ENCODE measurements at places on chromosomes 7 and 10.

GRCh38 chr10:125694883-125695282 is 11.9 kb upstream of the TEX36 start:
- DNase-seq = no peak

DNA sequence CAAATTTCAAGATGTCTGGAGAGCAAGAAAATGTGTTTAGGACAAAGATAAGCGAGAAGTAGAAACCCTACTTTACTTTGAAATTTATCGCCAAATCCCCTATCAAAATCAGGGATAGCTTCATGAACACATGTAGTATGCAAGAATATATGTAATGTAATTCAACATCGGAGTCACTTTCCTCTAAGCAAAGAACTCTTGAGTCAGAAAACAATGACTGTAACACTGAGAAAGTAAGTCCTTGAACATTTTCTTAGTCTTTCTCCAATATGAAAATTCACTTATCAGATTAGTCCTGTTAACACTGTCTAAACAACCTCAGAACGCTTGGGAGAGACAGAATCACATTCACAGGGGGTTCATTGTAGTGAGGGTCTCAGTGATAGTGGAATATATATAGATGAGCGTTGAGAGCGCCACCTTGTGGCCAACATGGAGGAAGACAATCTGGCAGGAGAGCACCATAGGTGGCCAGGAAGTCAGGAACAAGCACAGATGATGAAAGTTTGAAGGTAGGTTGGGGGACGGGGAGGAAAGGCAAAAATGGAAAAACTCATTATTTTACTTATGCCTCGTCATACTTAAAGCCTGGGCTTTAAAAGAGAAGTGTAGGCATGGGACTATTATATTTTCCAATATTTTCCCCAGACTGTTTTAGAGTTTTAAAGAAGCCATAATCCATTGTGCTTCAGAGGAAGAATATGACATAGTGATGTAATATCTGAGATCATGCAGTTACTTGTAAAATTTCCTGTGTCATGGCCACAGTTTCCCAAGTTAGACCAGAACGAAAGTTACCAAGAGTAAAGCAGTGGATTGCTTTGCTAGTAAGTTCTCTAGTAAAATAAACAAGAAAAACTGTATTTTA is 115.5 kb upstream of the GNAI1 start:
- DNase-seq = peak; percentile 56

- no peak for DNase-seq
Observed at GRCh38 chr7:148581624-148582023, 8.9 kb upstream of the C7orf33 start.

GRCh38 chr10:131205556-131205955 is 106.0 kb downstream of the TCERG1L start:
- no peak for DNase-seq

DNA sequence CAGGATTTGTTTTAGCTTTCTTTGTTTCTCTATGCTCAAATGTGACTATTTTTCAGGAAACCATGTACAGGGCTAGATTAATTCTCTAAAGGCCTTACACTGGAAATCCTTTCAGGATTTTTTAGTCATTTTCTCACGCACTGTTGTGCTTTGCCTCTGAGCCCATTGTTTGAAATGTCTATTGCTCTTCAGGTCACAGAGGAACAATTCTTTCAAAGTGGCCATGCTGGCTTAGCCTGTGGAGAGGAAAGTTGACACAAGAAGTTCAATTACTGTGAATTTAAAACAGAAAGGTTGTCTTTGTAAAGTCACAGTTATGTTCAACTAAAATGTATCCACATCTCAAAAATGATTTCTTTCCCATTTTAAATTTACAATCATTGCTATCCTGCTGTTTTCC is 1071.7 kb upstream of the POT1 start:
- DNase-seq = no peak

DNA sequence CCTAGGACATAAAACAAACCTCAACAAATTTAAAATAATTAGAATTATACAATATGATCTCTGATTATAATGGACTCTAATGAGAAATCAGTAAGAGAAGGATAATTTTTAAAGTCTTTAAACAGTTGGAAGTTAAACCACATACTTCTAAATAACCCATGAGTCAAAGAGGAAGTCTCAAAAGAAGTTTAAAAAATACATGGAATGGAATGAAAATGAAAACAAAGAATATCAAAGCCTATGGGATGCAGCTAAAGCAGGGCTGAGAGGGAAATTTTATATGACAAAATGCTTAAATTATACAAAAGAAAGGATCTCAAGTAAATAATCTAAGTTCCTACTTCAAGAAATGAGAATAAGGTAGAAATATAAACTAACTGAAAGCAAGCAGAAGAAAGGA is 460.5 kb downstream of the RPS24 start:
- DNase-seq = no peak

DNA sequence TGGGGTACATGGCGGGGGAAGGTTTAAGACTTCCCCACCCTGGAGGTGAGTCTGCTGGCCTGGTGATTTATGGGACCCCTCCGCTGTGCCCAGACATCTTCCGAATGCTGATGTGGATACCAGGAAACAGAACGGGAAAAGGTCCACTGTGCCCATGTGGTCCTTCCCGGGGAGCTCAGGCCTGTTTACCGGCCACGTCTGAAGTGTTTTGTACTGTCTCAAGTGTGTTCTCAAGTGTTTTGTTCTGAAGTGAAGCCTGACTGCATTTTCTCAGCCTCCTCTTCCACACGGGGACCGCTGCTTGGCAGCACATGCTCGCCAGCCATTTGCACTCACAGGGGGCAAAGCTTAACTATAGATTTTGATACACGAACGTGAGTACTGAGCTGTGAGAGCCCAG is 127.2 kb downstream of the TEX36 start:
- DNase-seq = no peak

DNA sequence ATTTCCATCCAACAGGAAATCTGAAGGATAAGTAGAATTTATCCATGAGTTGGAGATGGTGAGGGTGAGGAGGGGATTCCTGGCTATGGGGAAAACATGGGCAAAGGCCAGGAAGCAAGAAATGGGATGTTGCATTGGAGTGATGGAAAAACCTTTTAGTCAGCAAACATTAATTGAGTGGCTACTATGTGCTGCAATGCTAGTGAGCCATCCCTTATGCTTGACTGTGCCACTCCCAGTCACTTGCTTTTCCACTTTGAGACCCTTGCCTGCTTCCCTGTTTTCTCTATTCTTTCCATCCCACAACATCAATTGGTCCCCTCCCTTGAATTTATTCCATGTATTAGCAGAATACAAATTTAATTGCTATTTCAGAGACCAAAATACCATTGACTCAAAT is 252.7 kb upstream of the HABP2 start:
- DNase-seq = no peak

- no peak for DNase-seq
Observed at GRCh38 chr7:55381189-55381588, 16.1 kb downstream of the LANCL2 start.

DNA sequence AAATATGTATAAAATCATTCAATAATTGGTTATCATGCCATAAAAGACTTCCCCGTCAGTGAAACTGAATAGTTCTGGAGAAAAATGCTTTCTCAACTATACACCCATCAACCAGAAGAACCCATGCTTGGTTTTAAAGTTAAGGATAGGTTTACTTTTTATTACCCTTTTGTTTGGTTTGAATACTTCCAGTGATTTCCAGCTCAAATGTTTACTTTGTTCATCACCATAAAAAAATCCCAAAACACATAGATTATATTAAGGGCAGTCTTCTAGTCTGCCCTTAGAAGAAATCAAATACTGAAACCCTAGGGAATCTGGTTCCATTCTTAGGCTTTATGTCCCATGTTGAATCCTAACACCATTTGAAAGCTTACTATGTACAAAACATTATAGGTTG is 49.2 kb downstream of the PTTG1IP2 start:
- no peak for DNase-seq

DNA sequence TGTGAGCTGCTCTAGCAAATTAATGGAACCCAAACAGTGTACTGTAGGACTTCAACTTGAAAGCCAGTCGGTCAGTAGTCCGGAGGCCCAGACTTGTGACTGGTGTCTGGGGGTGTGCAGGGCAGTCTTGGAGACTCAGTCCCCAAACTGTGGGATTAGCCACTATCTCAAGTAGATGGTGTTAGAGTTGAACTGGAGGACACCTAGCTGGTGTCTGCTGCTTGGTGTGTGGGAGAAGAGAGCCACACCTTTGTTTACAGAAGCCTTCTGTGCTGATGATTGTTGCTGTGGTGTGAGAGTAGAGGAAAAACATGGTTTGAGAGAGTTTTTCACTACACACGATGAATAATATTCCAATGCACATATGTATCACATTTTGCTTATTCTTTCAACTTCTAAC is 47.4 kb downstream of the CUL2 start:
- no peak for DNase-seq

GRCh38 chr10:131866673-131867072 is 34.1 kb upstream of the PPP2R2D start:
- no peak for DNase-seq

GRCh38 chr7:6504996-6505395 is 46.3 kb downstream of the GRID2IP start:
- DNase-seq = no peak

GRCh38 chr7:30995536-30995935 is 31.8 kb downstream of the GHRHR start:
- DNase-seq = no peak

DNA sequence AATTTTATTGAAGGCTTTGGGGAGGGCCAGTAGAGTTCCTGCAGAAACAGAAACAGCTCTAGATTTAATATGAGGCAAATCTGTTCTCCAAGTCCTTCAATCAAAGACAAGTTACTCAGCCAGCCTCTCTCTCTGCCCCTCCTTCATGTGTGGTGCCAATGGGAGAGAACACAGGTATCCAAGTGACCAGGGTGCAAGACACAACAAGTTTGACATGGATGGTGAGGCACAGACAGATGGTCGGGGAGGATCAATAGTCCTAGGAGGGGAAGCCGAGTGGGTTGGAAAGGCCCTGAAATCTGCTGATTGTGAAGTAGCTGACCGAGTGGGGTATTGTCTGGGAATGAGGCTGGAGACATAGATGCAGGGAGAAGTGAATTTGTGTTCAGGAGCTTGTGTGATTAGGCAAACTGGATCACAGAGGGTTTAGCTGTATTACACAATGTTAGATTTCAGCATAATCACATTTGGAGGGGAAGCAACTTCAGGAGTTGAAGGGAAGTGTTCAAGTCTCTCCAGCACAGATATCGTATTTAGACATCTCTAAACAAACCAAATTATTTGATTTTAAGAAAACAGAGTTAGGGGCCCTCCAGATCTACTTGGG is 1.5 kb downstream of the GIMAP1 start:
- no peak for DNase-seq

GRCh38 chr10:72104472-72105097 is 16.2 kb upstream of the SPOCK2 start:
- no peak for DNase-seq

GRCh38 chr10:90947030-90947960 is 26.4 kb upstream of the ANKRD1 start:
- DNase-seq = peak; percentile 8

DNA sequence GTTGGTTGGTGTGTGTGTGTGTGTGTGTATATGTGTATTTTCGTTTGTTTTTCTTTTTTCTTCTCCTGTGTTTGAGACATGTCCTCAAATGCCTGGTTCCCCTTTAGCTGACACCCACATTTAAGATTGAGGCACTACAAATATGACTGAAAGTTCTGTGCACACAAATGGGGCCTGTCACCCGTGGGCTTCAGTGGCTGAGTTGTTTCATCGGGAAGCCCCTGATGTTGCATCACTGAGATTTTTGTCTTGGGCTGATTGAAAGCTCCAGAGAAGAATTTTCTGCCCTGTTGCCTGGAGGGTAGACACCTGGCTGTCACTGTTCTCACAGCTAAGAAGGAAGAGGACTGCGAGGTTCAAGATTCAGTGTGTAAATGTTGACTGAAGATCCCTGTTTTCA is 283.8 kb upstream of the C7orf33 start:
- no peak for DNase-seq

DNA sequence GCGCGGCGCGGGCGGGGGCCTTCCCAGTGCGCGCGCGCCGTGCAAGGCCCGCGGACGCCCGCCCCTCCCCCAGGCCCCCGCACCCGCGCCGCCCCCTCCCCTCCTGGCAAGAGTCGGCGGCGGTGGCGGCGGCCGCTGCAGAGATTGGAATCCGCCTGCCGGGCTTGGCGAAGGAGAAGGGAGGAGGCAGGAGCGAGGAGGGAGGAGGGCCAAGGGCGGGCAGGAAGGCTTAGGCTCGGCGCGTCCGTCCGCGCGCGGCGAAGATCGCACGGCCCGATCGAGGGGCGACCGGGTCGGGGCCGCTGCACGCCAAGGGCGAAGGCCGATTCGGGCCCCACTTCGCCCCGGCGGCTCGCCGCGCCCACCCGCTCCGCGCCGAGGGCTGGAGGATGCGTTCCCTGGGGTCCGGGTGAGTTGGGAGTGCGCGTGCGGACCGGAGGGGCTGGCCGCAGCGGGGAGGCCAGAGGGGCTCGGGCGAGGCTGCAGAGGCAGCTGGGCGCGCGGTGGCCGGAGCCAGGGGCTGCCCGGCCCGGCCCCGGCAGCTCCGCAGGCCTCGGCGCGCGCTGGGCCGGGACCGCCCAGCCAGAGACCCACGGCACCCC is at the start of gene BMPR1A:
BMPR1A (plus strand) TSS at position 109 of the 602 bp plus-strand sequence. CDS start 119,400 bp downstream, outside the sequence.
- no peak for DNase-seq

GRCh38 chr7:152312316-152312715 is 123.5 kb downstream of the KMT2C start:
- DNase-seq = no peak

- DNase-seq = no peak
Observed at GRCh38 chr7:46129831-46130230, 208.8 kb upstream of the IGFBP3 start.

GRCh38 chr10:76581506-76582256 is 1055.9 kb downstream of the KCNMA1 start:
- DNase-seq = no peak

DNA sequence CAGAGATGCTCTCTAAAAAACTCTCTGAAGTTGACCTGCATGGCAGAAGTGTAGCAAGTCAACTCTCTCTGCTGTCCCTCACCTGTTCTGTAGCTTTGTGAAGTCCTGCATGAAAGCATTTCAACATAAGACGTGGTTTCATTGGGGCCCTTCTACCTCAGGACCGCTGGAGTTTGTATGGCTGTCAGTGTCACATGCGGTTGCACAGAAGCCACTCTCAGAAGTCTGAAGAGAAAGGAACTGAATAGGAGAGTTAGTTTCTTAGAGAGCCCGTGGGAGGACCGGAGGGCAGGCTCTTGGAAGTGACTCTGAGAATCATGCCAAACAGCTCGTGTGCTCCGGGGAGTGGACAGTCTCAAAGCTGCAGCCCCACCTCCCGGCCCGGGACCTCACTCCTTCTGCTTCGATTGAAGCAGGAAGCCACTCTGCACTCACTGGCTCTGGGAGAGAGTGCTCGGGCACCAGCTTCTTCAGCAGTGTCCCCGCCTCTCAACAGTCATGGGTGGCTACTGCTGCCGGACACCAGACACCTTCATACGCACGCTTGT is 486.7 kb downstream of the SDK1 start:
- no peak for DNase-seq

All from activated CD4-positive, alpha-beta T cell treated with anti-CD3 and anti-CD28 coated beads, Interleukin-2, amount 10 ng/mL, durations not matched to agents 7 days and 5 days (primary cell).